ENCODE measurements at places on chromosomes 7 and 10. TPM values are rescaled to one million over a fixed set of nuclear protein-coding genes. Genes with fewer than 3 reads are reported as not detected.
A peak's percentile ranks its signal among the peaks of the same experiment; 100 is the strongest.

DNA sequence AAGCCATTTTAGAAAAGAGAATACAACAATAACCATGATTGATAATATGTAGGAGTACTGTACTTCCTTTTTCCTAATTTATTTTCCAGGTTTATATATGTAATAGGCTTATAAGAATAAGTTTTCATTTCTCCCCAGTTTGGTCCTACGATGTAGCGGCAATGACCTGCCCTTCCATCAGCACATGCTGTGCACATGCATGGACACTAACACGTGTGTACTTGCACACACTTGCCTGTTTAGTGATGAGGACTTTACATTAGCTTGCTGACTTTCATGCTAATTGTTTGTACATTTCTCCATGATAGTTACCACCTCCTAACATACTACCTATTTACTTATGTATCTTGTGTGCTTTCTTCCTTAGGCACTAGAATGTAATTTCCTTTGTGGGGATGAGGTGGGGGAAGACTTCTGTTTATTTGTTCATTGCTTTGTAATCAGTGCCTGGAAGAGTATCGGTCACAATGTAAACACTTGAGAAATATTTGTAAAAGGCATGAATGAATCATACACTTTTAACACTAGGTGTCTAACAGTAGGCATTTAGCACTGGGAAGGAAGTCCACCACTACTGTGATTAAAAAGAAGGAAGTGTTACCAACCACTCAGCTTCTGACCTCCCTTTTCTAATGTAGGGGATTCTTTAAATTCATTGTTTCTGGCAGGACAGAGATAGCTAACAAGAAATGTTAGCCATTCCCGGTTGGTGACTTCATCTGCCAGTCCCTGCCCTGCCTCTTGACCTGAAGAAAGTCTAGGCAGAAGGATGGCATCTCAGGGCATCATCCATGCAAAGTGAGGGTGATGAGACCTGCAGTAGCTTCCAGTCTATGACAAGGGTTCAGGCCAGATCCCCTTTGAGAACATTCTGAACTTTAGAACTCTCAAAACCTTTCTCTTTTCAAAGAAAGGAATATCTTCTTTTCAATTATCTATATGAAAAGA lies 120.2 kb upstream of the RAB18 start:
- peak; percentile 38 for DNase-seq

DNA sequence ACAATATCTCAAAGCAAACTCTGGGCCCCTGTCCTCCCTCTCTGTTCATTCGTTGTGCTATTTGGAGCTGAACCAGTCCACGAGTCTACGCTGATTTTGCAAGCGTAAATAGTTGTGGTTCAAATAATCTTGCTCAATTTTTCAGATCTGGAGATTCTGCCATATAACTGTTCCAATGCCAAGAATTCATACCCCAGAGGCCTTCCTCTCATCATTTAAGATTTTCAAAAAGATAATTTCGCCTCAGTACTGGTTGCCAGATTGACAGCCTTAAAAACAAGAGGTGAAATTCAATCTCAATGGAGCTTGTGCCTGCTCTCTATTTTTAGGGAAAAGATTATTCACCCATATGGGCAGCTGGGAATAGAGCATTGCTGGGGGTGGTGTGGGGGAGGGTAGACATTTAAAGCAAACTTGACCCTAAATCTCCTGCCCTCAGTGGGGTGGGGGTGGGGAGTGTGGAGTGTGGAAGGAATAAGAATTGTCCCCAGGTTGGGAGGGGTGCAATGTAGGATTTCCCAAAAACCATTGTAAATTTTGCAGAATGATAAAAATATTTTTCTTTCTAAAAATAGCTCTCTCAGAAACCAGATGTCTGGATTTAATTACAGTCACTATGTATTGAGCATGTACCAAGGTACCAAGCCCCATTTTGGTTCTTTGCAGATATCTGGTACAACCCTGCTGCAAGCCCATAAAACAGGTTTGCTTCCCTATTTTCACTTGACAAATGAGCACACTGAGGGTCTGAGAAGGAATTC lies 104.7 kb upstream of the EEPD1 start:
- no peak for DNase-seq

GRCh38 chr7:25098096-25099046 lies 26.7 kb downstream of the CYCS start:
- DNase-seq = peak; percentile 58

Gene PCLO
- polyA plus RNA-seq = 0.10 TPM

GRCh38 chr10:131312478-131312836 lies 936 bp upstream of the TCERG1L start:
- no peak for DNase-seq

- DNase-seq = peak; percentile 80
These were observed 5.3 kb upstream of the TMEM139 start for GRCh38 chr7:143279186-143280098.

Gene AGMO
- 0.50 TPM for polyA plus RNA-seq

DNA sequence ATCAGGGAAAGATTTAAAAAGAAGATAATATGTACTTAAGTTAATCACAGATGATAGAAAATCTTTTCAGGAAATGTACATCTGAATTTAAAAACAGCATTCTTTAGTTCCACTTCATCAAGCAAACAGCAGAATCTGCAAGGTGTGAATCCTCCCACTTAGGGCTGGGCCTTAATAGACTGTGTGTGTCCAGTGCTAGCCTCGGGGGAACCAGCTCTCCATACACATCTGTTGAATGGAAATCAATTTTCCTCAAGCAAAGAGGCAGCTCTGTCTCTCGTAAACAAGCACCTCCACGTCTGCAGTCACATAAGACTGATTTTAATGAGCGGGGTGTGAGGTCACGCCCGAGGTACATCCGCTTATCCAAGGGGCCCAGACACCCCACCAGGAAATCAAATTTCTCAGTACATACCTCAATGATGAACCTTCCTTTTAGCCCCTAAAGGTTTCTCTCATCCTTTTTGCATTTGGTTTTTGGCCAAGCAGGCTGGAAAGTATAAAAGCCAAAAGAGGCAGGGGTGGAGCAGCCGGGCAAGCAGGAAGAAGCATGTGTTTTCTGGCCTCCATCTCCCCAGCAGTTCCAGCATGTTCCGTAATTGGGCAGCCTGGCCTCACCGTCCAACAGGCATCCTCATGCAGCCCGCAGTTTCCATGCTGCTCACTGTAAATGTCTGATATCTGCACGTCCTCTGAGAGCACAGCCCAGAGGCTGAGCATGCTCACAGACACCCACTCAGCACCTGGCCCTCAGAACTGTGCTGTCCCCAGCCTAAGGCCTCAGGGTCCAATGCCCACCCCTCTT lies 131.3 kb downstream of the GLI3 start:
- no peak for DNase-seq

GRCh38 chr10:95401704-95402469 lies 111.1 kb upstream of the PDLIM1 start:
- DNase-seq = no peak

Gene RSBN1L
- polyA plus RNA-seq = 7.7 TPM

Gene ACTR3C
- 3.2 TPM for polyA plus RNA-seq

GRCh38 chr7:5296015-5296610 lies 13.4 kb downstream of the SLC29A4 start:
- DNase-seq = no peak
